ENCODE measurements at places on chromosomes 2 and 18. TPM values are rescaled to one million over a fixed set of nuclear protein-coding genes. Genes with fewer than 3 reads are reported as not detected.

Gene VWC2L
- total RNA-seq = not detected

Gene EVX2
- not detected for total RNA-seq

Gene CAPG
- 4.1 TPM for total RNA-seq

Gene PTPRN
- total RNA-seq = not detected

Gene C2orf78
- not detected for total RNA-seq

Gene SKA1
- 0.08 TPM for total RNA-seq

Gene CABLES1
- 8.9 TPM for total RNA-seq

Gene APLF
- 3.8 TPM for total RNA-seq

Gene CNDP2
- 167 TPM for total RNA-seq

Gene SERPINB11
- total RNA-seq = 0.47 TPM

Gene IL37
- total RNA-seq = not detected

Gene KCNIP3
- total RNA-seq = 0.65 TPM

Gene GPBAR1
- total RNA-seq = 1.4 TPM

Gene MRO
- 2.5 TPM for total RNA-seq

Gene EMILIN1
- total RNA-seq = 24.8 TPM

Gene PIEZO2
- 7.2 TPM for total RNA-seq

Gene TNS1
- 128 TPM for total RNA-seq

Gene STPG4
- total RNA-seq = 0.25 TPM

Gene DHRS9
- total RNA-seq = 0.67 TPM

Gene ALLC
- 0.14 TPM for total RNA-seq

Gene SCN9A
- total RNA-seq = 9.1 TPM

Gene MYCN
- 1.3 TPM for total RNA-seq

Gene PLA2R1
- 2.3 TPM for total RNA-seq

Gene ZNF516
- total RNA-seq = 12.2 TPM

Gene CYP27A1
- total RNA-seq = 112 TPM

Gene GPR17
- total RNA-seq = 0.14 TPM

Gene C1GALT1C1L
- total RNA-seq = 0.17 TPM
